ENCODE measurements at places on chromosomes 1 and 21.

DNA sequence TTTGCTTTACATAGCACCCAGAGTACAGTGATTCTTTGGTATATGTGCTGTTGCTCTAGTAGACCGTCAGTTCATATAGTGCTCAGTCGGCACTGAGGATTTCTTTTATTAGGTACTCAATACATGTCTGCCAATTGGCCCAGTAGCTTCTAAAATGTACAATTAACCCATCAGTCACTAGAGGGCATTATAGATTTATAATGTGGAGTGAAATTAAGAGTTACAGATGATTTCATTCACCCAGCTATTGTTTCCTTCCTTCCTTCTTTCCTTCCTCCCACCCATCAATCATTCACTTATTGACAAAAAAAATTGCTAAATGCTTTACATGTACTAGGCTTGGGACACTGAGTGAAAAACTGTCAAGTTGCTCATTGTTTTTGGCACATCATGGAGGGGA, 263.6 kb upstream of the USP24 start:
- no peak for DNase-seq

GRCh38 chr1:37633040-37633937, 1.4 kb downstream of the RSPO1 start:
- no peak for DNase-seq

DNA sequence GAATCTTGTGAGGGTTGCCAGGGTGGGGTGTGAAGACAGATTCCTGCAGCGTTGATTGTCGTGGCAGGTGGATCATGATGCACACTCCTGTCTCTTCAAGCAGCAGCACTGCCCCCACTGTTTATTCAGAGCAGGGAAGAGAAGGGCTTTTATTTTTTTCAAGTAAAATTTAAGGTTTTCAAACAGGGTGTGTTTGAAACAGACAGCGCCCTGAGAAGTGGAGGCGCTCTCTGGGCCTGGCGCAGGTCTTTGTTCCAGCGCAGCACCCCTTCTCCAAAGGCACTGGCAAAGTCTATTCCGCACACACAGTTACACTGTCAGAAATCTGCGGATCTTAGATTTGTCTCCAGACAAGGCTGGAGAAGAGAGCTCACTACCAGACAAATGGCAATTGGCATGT, 7.0 kb downstream of the C1orf53 start:
- DNase-seq: no peak

- DNase-seq: no peak
Measured at GRCh38 chr1:197083474-197083873, 16.4 kb upstream of the F13B start.

DNA sequence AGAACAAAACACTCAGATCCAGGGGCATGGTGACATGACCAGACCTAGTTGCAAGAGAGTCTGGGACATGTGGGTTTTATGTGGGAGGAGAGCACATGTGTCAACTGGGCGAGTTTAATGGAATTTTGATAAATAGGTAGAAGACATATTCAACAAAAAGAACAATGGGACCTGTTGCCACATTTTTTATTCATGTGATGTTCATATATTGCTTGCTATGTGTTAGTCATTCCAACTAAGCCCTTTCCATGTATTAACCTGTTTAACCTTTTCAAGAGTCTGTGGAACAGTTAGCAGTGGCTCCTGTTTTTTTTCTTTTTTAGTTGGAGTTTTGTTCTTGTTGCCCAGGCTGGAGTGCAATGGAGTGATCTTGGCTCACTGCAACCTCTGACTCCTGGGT, 30.1 kb upstream of the CSF3R start:
- no peak for DNase-seq

- DNase-seq: no peak
Measured at GRCh38 chr1:60835649-60836048, 246.7 kb upstream of the NFIA start.

- no peak for DNase-seq
Measured at GRCh38 chr1:203322500-203323179, 17.3 kb downstream of the BTG2 start.

- DNase-seq: no peak
Measured at GRCh38 chr1:118945489-118945888, 42.7 kb downstream of the TBX15 start.

DNA sequence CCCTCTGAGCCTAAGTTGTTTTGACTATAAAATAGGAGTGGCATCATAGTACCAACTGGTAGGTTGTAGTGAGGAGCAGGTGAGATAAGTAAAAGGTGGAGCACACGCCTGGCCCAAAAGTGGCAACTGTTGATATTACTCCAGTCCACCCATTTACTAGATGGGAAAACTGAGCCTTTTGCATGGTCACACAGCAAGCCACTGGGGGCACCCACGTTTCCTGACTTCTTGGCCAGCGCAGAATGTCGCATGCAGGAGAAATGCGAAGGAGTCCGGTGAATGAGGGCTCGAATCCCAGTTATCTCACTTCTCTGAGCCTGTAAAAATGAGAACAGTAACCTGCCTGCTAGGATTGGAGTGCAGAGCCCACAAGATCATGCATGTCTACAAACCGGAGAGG, 20.8 kb downstream of the GRHL3 start:
- DNase-seq: no peak

DNA sequence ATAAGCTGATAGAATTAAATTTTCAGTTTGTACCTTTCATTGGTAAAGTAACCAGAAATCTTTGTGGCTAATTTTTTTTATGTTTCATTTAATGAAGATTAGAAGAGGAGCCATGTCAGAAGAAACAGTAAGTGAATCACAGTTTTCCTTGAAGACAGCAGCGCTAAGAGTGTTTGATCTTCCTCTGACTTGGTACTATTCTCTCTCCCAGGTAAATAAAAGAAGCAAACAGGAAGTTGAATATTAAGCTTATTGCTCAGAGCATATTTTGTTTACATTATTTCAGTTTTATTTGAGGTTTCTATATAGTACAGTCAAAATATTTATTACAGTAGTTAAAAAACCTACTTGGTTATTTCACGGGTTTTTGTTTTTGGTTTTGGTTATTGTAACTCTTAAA, 3.7 kb downstream of the MIGA1 start:
- no peak for DNase-seq

DNA sequence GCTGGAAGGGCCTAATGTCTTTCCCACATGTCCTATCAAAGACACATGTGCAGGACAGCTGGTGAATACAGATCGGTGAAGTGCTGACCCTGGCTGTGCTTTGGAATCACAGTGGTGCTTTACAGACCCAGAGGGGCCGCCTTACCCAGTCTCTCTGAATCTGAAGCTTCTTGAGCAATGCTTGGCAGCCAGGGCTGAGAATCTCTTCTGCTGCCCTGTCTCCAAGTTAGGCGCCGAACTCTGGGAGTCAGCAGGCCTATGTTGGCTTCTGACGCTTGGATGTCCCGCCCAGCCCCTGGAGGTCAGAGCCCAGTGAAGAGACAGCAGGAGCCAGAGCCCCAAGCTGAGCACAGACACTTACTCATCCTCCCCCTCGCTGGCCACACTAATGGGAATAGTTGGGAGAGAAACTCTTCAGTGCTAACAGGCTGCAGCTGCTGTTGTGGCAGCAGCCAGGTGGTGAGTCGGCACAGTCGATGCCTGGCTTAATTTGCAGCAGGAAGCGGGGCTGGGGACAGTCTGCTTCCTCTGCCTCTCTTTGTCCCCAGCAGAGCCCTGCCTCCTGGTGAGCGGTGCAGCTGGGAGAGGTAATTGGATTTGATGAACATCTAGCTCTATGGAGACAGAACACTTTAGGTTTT, 68.1 kb downstream of the URB2 start:
- DNase-seq: no peak

Data from stimulated activated CD8-positive, alpha-beta memory T cell treated with anti-CD3 and anti-CD28 coated beads, Interleukin-4, amount 100 ng/mL, for 1 hour (primary cell).